ENCODE measurements at places on chromosomes 1 and 21.

- no peak for DNase-seq
Measured at GRCh38 chr1:54095546-54096226, 42.3 kb downstream of the TCEANC2 start.

- DNase-seq, result no peak
Measured at GRCh38 chr1:177077734-177078499, 86.6 kb downstream of the ASTN1 start.

- DNase-seq, result no peak
Measured at GRCh38 chr1:44249543-44249942, 36.3 kb downstream of the DMAP1 start.

- no peak for DNase-seq
Measured at GRCh38 chr21:45390831-45391742, 13.9 kb upstream of the COL18A1 start.

DNA sequence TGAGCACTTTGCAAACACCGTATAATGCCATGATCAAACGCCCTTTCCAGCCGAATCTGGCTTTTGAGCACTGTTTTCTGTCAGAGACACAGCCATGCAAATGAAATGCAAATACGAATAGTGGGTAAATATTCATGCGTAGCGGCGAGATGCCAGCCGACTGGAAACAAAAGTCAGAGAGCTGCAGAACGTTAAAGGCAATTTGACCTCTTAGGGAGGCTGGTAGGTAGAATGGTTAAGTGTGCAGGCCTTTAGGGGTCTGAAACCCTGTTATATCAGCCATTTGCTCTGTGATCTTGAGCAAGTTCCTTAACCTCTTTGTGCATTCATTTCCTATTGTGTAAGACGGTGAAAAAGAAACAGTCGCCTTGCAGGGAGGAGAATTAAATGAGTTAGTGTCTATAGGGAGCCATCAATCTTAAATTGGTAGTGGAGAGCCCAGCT lies 6.5 kb upstream of the SDHB start:
- DNase-seq, result no peak

DNA sequence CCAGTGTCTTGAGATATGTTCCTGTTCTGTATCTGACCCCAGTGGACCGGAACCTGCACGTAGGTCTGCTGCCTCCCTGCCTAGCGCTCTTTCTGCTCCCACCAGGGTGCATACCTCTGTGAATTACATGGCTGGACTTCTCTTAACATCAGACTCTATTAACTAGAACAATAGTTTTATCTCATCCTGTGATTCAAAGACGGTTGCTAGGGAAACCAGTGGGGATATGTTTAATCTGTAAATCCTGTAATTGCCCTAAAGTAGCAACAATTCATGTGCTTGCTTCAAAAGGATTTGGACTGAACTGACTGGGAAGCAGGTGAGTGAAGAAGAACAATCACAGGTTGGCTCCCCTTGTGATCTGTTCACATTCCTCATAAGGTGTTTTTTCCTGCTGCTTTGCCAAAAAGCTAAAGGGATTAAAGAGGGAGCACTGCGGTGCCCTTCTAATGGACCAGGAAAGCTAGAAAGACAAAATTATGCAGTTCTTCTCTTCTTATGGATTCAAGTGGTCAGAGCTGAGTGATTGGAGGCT lies 52.7 kb upstream of the DIRAS3 start:
- DNase-seq, result no peak

DNA sequence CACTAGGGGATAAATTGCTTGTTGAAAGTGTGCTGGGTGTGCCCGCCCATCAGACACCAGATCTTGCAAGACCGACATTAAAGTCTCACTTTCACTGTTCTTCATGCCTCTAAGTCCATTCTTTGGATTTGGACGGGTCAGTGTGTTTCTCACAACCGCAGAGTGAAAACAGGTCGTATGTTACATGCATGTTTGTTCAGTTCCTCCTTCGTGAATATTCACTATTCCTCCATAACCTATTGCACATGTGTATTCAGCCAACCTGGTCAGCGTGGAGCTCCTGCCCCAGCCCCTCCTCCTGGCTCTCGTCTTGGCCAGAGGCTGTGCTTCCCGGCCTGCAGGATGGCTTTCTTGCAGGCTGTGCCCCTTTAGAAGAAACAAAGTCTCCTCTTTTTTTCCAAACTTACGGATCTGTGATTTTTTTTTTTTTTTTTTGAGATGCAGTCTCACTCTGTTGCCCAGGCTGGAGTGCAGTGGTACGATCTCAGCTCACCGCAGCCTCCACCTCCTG lies 2.2 kb upstream of the KRTAP10-6 start:
- DNase-seq, result no peak

DNA sequence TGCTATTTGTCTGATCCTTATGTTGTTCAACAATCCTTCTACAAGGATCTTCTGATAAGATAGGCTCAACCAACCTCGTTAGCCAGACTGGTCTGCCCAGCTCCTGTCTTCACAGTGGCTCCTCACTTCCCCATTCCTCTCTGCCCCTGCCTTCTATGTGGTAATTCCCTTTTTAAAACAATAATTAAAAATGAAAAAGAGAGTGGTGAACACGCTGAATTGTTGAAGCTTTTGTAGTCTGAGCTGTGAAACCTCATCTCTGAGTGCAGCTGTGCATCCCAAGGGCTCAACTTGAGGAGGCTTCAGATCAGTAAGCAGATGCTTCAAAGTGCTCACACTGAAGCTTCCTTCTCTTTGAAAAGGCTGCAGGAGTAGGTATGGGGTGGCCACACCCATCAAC lies 70.7 kb upstream of the JUN start:
- DNase-seq, result no peak

DNA sequence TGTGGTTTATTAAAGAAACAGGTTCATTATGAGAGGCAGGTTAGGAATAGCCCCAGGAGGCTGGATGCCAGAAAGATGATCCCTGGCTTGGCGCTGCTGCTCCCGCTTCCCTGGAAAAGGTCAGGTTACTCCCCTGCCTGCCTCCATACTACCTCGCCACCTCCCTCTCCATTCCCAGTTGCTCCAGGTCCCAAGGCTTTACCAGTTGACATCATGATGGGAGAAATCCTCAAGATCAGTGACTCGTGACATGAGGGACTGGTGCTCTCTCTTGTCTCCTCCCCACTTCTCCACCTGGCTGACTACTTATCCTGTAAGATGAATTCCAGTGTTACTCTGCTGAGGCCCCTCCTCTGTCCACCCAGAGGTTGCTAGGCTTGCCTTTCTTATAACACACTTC lies 19.7 kb downstream of the VASH2 start:
- no peak for DNase-seq

DNA sequence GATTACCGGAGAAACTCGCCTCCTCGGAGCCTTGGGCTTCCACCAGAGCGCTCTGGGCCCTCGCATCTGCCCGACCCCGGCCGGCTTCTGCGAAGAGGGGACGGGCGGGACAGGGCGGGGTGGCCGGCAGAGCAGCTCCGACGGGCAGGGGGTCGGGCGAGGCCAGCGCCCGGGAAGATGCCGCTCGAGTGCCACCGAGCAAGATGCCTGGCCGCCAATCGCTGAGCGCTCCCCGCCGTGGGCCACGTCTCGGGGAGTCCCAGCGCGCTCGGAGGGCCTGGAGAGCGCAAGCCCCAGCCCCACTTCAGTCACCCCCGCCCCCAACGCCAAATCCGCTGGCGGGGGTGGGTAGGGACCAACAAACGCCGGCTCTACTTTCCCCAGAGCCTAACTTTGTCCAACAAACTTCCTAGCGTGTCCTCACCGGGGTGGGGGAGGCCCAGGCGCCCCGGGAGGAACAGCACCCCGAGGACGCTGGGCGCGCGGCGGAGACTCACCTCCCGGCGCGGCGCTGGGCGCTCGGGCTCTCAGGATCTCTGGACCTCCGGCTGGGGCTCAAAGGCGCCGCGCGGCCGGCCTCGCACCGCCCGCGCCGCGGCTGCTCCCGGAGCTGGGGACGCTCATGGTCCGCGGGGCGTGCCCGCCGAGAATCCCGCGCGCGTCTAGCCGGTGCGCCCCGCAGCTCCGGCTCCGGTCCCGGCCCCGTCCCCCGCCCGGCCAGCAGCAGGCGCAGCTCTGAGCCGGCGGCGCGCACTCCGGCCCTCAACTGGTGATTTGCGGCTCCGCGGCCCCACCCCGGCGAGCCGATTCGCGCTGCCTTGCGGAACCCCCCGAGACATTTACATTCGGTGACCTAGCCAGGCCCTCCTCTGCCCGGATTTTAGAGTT lies at the start of gene BCAR3:
Gene BCAR3, minus strand, starts transcription at position 737 of the 888 bp plus-strand sequence. CDS start 6,907 bp downstream, outside the sequence.
- no peak for DNase-seq

- no peak for DNase-seq
Measured at GRCh38 chr1:108643492-108644335, 17.2 kb downstream of the HENMT1 start.

DNA sequence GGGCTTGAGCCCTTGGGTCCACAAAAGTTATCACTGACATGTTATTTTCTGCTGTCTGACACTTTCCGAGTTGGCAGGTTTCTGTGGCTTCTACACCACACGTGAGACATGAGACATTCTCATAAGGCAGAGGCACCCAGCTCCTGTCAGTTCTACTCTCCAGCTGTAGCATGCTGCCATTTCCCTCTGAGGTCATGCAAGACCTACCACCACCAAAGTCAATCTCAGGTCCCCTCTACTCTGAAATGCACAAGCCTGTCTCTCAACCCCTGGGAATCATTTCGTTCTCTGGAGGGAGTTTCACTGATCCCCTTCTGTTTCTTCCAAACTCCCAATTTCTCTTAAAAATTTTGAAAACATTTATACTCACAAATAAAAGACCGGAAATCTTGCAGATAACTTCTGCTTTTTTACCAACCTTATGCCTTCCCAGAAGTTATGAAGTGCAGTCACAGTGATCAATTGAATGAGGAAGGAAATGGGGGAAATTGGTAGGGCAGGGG lies 39.5 kb upstream of the CR2 start:
- DNase-seq, result no peak

GRCh38 chr1:57897581-57897980 lies 473.7 kb upstream of the DAB1 start:
- no peak for DNase-seq

Data from T-helper 22 cell (primary cell).